Activated T-cell treated with anti-CD3 and anti-CD28 coated beads, Interleukin-2, amount 50 U/mL, for 1 hour (primary cell): ENCODE measurements at places on chromosomes 5 and 9.

- DNase-seq, result no peak
Observed at GRCh38 chr5:116313366-116313765, 228.5 kb downstream of the COMMD10 start.

- DNase-seq, result no peak
Observed at GRCh38 chr9:137771580-137771979, 106.0 kb upstream of the CACNA1B start.

DNA sequence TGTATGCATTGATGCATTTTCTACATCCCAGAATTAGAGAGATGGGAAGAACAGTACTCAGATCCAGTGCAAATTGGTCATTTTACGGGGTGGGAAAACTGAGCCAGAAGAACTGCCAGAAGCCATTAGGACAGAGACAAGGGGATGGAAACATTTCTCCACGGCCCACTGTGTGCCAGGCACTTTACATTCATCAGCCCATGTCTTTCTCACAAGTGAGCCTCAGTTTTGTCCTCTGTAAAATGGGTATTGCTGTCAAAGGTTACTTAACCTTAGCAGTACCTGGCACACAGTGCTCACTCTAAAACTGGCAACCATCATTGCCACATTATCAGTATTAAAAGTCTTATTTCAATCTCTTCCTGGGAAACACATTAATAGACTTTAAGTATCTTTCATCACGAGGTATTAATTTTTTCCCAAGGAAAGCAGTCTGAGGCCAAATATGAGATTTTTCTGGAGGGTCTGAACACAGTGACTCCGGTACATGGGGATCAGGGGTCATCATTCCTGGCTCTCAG, 5.2 kb downstream of the DUSP1 start:
- no peak for DNase-seq

DNA sequence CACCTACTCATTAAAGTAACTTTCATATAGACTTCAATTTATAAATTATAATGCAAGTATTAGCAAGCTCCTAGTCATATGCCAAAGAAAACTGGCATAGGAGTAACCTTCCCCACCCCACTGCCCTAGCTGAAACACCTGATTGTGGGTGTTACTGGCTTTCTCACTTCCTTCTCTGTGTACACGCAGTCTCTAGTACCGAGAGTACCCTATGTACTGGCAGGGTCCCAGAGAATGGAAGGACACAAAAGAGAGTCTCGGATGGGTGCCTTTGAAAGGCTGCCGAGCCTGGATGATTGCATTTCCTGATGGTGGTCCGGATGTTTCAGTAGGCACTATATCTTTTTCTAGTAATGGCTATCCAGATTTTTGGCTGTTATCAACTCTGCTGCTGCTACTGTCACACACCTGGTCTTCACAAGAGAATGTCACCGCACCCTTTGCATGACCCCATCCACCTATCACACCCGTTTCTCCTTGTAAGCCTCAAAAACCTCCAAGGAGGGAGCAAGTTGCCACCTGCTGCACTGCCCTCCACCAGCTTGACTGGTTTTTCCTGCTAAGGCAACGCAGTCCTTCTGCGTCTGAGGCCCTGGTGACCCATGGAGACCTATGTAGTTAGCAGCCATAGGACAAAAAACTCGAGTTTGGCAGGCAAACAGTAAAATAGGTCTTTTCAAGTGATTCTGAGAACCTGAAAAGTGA, 53.8 kb upstream of the CLINT1 start:
- no peak for DNase-seq

DNA sequence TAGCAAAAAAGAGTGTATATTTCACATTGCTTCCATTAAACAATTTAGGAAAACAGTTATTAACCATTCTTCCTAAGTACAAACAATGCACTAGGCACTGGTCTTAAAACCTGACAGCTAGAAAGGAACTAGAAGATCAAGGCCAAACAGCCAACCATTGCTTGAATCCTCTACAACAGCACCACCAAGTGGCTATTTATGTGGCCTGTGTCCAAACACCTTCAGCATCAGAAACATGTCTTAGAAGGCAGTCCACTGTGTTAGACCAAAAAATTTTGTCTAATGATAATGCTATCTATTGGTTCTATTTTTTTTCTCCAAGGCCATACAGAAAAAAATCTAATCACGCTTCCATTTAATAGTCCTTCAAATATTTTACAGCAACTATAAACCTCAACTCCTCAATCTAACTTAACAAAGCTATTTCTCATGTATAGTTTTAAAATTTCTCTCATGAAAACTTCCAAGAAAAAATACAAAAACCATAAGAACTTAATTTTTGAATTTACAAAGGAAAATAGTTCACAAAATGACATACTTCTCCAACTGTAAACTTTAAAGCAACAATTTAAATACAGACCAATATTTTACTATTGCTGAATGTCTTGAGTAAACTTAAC, 36.1 kb downstream of the CAAP1 start:
- no peak for DNase-seq

- no peak for DNase-seq
Observed at GRCh38 chr5:73158313-73158712, 14.7 kb upstream of the TMEM174 start.

DNA sequence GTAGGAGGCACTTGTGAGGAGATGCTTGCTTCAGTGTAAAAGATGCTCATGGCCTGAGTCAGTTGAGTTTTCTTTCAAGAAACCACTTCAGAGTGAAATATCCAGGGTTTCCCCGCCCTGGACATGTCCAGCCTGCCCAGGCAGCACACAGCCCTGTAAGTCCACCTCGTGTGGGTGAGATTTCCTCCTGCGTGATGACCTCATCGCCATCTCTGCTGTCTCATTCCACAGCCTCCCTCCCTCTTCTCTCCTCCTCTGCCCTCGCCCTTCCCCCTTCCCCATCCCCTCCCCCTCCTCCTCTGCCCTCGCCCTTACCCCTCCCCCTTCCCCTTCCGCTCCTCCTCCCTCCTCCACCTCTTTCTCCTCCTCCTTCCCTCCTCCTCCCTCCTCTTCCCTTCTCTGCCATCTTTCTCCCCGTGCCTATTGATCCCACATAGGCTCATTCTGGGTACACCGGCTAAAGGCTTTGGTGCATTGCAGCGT, 34.0 kb upstream of the NCS1 start:
- DNase-seq, result no peak

- no peak for DNase-seq
Observed at GRCh38 chr9:120080849-120081248, 499.1 kb downstream of the CDK5RAP2 start.

DNA sequence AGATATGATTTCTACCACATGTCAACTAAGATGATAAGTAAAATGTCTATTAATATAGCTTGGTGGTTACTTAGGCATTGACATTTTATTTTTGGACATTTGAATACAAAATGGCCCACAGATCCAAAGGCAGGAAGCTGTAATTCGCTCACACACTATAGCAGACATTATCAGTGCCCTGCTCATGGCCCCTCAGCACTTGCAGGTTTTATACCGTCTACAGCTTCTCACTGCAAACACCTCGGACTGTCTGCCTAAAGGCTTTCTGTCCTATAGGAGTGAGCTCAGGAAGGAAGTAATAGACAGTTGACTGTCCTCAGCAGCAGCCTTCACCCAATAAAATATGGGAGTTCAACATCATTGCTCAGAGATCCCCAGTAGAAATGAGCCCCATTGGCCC, 140.8 kb upstream of the RASA1 start:
- DNase-seq, result no peak

GRCh38 chr5:8868283-8868682, 677.6 kb downstream of the SEMA5A start:
- DNase-seq, result no peak

- no peak for DNase-seq
Observed at GRCh38 chr9:137275588-137276472, 1.7 kb upstream of the TOR4A start.

GRCh38 chr9:100366121-100366520, 13.4 kb upstream of the TEX10 start:
- DNase-seq, result no peak

DNA sequence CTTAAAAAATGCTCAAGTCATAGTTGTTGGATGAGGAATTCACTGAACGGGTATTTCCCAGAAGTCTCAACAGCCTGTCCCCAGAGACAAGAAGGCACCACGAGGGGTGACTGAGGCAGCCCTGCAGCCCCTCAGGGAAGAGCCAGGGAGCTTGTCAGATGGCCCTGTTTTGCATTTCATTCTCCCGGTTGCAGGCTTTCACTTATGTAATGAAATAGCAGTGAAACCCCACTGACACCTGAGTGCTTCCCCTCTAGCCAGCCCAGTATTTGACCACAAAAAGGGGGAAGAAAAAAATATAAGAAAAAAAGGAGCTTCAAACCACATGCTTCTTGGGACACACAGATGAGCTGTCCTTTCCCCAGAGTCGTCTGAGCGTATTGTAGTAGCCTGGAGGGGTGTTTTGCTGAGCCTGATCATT, 75.3 kb upstream of the IL12B start:
- DNase-seq, result no peak

DNA sequence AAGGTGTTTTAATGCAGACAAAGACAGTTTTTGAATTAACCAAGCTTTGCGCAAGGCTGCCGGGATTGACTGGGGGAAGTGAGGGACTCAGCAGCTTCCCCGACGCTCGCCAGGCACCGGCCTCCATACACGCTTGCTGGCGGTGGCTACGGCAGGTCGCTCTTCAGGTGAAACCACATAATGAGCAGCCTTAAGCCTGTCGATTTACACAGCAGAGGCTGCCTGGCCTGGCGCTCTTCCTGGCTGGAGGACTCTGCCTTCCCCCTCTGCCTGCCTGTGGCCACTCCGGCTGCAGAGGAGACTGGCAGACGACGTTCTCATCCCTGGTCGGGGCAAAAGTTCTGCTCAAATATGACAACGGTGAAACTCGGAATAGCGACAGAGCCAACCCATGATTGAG, 9.0 kb upstream of the NOTCH1 start:
- no peak for DNase-seq

GRCh38 chr9:89474939-89475338, 23.0 kb downstream of the SEMA4D start:
- DNase-seq, result peak; percentile 19
